Cortex of kidney (tissue), 1 donor: ENCODE measurements at places on chromosomes 2 and 18.

DNA sequence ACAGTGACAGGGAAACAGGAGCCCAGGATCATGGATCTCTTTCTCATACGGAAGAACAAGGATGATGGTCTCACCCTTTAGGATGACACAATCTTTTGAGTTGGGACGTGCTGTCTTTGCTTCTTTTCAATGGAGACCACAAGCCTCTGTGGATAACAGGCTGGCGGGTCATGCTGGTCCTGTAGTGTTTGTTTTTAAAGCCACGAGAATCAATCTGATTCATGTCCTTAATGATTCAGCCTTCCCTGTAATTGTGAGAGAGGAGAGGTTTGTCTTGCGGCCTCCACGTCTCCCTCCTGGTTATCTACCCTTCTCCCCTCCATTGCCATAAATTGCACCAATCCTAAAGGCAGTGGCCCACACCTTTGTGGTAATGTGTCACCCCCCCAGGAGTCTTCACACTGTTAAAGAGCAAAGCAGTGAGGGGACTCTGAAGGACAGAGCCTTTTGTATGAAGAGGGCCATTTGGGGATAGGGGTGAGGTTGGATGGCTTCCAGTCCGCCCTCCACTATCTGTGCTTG, 87.7 kb upstream of the TGFA start:
- DNase-seq = no peak

DNA sequence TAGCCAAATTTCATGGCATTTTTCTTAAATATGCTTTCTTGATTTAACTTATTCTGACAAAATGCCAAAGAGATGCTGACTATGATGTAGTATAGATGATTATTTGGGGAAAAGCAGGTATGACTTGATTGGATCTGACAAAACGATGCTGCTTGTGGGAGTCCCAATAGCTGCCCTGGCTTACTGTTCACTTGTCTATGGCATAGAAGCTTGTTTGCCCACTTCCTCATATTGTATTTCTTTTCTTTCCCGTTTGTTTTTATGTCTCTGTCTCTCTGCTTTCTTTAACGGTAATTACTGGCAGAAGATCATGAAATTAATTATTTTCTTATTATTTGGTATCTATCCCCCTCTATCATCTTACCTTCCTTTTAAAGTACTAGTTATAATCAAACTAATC, 43.0 kb downstream of the EPC2 start:
- DNase-seq = no peak

DNA sequence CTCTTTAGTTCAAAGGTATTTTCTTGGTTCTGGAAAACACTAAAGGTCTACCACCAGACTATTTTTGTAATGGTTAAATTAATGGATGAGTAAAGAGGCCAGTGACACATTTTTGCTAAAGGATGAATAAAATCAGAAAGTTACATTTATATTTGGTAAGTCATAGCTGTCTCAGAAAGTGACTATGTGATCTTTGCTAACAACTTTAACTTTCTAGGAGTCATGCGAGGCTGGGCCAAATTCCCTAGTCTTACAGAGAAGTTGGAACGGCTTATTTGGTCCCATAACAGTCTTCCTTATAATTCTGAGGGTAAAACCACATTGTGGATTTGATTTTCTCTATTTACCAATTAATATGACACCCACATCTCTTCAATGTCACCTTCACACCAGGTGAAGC, 198.1 kb downstream of the PDE1A start:
- DNase-seq = no peak

DNA sequence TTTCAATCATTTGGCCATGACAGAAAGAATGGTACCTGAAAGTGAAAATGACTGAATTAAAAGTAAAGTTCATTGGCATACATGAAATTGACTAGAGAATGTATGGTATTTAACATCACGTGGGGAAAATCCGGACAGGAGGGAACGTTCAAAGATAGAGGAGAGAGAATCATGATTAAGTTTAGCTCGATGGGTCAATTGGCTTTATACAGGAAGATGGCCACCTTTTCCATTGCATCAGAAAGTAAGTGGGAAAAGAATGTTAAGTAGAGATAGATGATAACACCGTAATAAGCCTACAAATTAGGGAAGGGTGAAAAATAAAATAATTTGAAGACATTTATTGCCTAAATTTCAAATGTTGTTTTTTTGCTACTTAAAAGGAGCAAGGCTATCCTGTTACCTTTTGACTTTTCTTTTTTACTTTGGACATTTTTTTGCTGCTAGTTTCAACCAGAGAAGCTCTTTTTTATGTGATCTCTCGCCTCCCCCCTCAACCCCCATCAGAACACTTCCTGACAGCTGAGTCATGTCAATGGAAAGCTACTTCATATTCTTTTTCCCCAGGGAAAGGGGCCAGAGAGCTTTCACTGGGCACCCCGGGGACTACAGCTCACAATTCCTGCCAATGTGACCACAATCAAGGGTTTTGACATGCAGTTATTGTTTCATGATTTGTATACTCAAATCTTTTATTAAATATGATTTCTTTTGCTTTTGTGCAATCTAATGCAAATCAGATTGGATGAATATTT, 767 bp upstream of the CCDC102B start:
- no peak for DNase-seq

DNA sequence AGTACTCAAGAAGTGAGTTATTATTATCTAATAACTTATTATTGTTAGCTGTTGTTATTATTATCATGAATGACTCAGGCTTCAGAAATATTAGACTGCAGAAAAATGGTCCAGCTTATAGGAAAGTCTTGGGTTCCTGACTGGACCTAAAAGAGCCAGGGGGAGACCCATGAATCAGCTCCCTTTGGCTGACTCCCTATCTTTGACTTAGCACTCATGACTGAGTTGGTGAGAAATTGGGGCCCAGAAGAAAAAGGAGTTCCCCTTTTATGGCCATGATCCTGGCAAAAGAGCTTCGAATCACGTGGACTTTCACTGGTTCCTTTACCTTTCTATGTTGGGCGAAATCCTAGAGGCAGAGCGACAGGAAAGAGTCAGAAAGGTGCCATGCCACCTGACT, 145.8 kb downstream of the MYO3B start:
- DNase-seq = no peak

DNA sequence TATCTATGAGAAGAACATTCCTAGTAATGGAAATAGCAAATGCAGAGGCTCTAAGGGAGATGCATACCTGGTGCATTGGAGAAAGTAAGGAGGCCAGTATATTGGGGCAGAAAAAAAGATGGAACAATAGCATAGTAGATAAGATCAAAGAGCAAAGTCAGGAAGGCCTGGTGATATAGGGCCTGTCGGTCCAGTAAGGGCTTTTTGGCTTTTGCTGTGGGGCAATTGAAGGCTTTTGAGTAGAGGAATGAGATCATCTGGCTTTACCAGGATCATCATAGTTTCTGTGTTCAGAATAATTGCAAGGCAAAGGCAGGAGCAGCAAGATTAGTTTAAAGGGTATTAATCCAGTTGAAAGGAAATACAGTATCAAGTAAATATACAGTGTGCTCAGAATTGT, 111.8 kb downstream of the EHBP1 start:
- no peak for DNase-seq

GRCh38 chr2:216700088-216700567, 4.8 kb upstream of the IGFBP5 start:
- no peak for DNase-seq

- no peak for DNase-seq
Observed at GRCh38 chr18:74831571-74832250, 234.0 kb downstream of the ZNF407 start.

DNA sequence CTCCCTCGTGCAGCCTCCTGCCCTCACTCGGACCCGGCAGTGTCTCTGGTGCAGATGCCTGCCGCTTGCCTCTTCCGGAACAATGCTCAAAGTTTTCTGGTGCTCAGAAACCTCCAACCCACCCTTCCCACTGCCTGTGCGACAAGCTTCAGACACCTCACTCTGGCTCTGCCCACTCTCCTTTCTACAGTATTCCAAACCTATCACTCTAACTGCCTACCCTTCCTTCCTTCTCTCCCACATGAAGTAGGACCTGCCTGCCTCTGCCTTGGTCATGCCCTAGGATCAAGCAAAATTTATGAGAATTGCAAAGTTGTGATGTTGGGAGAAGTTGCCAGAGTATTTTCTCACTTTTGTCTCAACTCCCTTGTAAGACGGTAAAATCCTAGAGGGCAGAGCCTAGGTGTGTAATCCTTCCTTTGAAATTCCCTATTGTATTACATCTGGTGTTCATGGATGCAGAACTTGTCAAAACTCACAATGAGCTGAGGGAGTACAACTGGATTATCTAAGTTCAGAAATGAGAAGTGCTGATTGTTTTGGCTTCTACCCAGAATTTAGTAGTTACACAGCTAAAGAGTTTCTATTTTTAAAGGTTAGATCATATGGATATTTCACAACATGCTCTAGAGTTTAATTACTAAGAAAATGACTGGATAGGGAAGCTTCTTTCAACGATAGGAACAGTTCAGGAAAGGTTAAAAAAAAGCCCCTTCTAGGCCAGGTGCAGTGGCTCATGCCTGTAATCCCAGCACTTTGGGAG, 7.2 kb downstream of the NPC1 start:
- no peak for DNase-seq

GRCh38 chr2:85199698-85200097, 66.5 kb downstream of the TCF7L1 start:
- DNase-seq = no peak

- DNase-seq = no peak
Observed at GRCh38 chr2:23606968-23607367, 222.0 kb downstream of the KLHL29 start.

- DNase-seq = no peak
Observed at GRCh38 chr2:234676783-234677450, 180.0 kb upstream of the ARL4C start.

- DNase-seq = no peak
Observed at GRCh38 chr2:17587469-17587868, 47.0 kb downstream of the VSNL1 start.

DNA sequence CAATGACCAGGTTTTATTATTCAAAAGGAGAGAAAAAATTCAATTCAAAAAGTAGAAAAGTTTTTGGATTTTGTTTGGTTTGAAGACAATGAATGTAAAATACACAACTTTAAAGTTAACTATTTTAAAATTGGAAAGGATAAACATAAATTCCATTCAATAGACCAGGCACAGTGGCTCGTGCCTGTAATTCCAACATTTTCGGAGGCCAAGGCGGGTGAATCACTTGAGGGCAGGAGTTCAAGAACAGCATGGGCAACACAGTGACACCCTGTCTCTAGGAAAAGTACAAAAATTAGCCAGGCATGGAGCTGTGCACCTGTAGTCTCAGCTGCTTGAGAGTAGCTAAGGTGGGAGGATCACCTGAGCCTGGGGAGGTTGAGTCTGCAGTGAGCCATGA, 54.7 kb downstream of the SCN9A start:
- no peak for DNase-seq

DNA sequence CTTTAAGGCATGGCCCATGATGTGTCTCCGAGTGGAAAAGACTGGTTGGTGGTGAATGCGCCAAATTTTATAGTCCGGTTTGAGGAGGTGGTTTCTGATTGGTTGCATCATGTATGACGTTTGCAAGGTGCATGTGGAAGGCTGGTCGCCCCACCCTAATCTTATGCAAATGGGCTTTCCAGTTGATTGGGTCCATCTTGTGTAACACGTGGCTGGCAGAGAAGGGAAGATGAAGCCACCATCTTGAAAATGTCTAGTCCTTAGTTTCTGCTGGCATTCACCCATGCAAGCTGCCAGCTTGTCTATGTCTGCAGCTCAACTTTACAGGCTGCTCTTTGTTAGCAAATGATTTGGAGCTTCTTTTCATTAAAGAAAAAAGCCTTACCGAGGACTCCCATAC, 132.2 kb downstream of the PIK3C3 start:
- DNase-seq = no peak

DNA sequence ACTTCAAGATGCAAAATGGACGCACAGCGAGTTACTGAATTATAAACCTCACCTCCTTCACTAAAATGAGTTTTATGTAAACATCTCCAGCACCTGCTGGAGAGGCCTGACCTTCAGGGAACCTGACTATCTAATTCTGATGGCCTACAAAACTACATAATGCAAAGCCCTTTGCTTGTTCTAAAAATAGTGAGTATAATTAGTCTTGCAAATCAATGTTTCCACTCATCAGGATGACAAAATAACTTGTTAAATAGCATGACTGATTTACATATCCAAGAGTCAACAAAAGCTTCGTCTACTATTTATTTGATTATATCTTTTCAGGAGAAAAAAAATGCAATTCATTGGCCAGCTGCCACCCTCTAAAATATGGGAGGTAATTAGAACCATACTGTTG, 326.3 kb upstream of the MC4R start:
- DNase-seq = no peak

- no peak for DNase-seq
Observed at GRCh38 chr2:170742896-170743529, 27.2 kb upstream of the ERICH2 start.

GRCh38 chr2:136765256-136766072, at the start of gene THSD7B:
Gene THSD7B (plus strand): TSS chr2:136765545. CDS start chr2:136882179, 116,634 bp downstream.
- no peak for DNase-seq

GRCh38 chr2:45612731-45613130, 1.7 kb upstream of the SRBD1 start:
- DNase-seq = no peak

GRCh38 chr2:149902081-149902480, 314.5 kb upstream of the MMADHC start:
- DNase-seq = no peak

GRCh38 chr2:190695739-190696138, 46.9 kb downstream of the NAB1 start:
- DNase-seq = no peak

- DNase-seq = no peak
Observed at GRCh38 chr2:903223-903900, 47.3 kb upstream of the SNTG2 start.

GRCh38 chr2:201707753-201708152, 9.3 kb upstream of the MPP4 start:
- DNase-seq = no peak

GRCh38 chr2:128820452-128820851, 501.8 kb upstream of the HS6ST1 start:
- no peak for DNase-seq

DNA sequence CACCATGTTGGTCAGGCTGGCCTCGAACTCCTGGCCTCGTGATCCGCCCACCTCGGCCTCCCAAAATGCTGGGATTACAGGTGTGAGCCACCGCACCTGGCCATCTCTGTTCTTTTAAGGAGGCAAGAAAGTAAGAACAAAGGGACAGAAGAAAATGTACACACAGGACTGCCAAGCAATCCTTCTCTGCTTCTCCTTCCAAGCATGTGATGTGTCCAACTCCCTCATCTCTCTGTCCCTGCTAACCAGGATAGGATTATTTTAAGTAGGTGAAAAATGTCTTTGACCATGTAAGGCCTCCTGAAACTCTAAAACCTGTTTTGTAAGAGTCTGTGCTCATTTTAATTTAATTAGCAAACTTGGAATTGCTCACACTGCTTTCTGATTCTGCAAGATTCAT, 89.3 kb upstream of the ATL2 start:
- no peak for DNase-seq

GRCh38 chr2:150090031-150090430, 397.4 kb downstream of the RND3 start:
- DNase-seq = no peak

- no peak for DNase-seq
Observed at GRCh38 chr2:12175323-12175722, 428.9 kb downstream of the LPIN1 start.

- DNase-seq = no peak
Observed at GRCh38 chr2:187102381-187102780, 253.4 kb upstream of the ZSWIM2 start.

- DNase-seq = no peak
Observed at GRCh38 chr2:190781604-190782198, 98.9 kb upstream of the GLS start.

- no peak for DNase-seq
Observed at GRCh38 chr2:161839926-161840325, 215.7 kb downstream of the SLC4A10 start.

- DNase-seq = no peak
Observed at GRCh38 chr2:13698847-13699246, 933.7 kb upstream of the LRATD1 start.

- no peak for DNase-seq
Observed at GRCh38 chr2:148653437-148653836, 8.9 kb downstream of the EPC2 start.
